ENCODE measurements at places on chromosomes 5 and 9.

DNA sequence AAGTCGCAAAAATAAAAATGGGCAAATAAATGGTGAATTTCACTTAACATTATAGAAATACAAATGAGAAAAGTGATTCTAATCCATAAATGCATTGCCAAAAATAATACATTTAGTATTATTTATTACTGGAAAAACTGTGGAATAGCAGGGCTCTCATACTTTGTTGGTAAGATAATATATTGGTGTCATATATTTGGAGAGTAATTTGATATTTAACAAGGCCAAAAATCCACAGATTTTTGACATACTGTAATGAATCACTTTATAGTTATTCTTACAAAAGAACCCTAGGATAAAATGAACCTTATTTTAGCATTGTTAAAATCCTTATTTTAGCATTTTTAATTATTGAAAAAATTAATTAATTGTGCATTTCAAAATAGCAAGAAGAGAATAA is 397.2 kb upstream of the DAB2 start:
- DNase-seq, result no peak

DNA sequence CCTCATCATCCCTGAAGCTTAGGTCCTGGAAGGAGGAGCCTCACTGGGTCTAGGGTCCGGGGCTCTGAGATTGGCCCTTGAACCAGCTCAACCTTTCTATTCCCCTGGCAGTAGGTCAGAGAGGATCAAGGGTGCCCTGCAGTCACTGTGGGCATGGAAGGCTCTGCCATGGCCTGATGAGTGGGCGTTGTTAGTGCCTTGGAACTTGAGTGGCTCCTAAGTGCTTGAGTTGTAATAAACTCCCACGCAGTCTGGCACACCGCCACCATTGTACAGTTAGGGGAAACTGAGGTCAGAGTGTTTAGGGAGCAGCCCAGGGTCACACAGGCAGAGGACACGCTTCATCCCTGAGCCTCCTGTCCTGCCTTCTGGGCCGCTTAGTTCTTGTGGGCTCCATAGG is 10.4 kb upstream of the SYNPO start:
- DNase-seq, result no peak

DNA sequence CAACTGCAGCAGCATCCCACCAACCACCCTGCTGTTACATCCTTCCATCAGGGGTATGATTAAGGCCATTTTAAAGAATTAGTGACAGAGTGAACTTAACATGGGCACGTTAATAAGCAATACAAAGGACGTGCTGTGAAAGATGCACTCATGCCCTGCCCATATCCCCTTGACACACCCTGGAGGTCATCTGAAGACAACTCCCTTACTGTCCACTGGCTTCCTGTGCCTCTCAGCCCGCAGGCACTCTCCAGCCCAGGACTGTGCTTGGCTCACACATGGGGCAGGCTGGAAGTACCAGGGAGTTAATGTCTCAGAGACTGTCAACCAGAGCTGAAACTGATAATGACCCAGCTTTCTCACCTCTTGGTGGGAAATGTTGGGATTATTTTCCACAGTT is 81.8 kb downstream of the TRIM36 start:
- DNase-seq, result no peak

GRCh38 chr9:104386425-104387069 is 117.5 kb upstream of the OR13F1 start:
- DNase-seq, result no peak

GRCh38 chr5:115459855-115460341 is 84.7 kb downstream of the FEM1C start:
- DNase-seq, result no peak

DNA sequence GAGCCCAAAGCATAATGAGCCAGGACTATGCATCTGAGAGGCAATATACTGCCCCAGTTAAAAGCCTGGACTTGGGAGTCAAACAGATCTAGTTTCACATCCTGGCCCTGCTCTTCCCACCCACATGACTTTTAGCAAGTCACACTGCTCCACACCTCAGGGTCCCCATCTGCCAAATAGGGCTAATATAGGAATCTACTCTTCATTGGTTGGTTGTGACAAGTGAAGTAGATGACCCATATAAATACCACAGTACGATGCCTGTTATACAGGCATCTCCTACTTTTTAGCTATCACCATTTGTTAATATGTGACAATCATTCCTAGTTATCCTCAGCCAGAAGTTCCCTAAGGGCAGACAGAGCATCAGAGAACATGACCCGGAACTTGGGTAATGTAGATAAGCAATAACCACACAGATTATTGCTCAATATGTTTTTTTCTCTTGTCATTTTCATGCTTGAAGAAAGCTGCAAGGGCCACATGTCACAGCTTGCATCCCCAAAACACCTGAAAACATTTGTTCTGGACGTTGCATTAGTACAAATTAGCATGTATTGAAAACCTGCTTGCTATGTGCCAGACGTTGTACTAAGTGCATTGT is 20.4 kb downstream of the ADAM19 start:
- DNase-seq, result no peak

- DNase-seq, result no peak
Measured at GRCh38 chr9:99998866-99999265, 92.4 kb downstream of the STX17 start.

GRCh38 chr5:73892806-73893205 is 266.8 kb downstream of the ARHGEF28 start:
- no peak for DNase-seq

DNA sequence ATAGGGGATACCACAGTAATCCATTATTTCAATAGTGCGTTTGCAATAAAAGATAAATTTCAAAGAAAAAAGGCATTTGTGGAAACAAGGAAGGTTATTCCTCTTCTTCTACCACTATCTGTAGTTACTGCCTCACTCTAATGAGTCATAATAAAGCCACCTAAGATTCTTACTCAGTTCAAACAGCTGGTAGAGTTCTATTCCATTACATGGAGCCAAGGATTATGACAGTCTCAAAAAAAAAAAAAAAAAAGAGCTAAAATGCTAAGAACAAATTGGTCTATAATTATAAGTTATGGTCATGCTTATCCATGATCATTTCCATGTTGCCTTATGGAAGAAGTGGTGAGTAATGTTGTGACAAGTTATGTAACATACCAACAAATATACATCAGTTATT is 46.3 kb downstream of the DENND1A start:
- DNase-seq, result no peak

- no peak for DNase-seq
Measured at GRCh38 chr5:133340822-133341221, 271.5 kb downstream of the FSTL4 start.

DNA sequence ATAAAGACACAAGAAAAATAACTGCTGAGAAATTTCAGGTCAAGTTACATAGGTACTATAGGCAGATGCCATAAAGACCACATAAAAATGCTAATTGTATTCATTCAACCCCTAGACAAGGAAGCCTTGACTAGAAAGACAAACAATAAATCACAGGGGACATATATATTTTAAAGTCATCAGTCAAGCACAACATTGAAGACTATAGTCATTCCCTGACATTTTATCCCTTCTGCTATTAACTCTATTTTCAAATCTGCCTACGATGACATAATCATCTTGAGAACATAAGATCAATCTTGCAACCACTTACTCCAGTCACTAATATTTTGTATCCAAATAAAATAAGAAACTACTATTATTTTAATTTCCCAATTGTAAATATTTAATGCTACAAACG is 38.3 kb downstream of the FAM13B start:
- no peak for DNase-seq

All from CD4-positive, alpha-beta T cell treated with Interleukin-15 for 1 hour (primary cell).